ENCODE measurements at places on chromosomes 6 and 20. TPM values are rescaled to one million over a fixed set of nuclear protein-coding genes. Genes with fewer than 3 reads are reported as not detected.

Gene APOM
- total RNA-seq: 2.3 TPM

Gene EYA4
- not detected for total RNA-seq

GRCh38 chr6:134521116-134521501 lies 203.2 kb upstream of the SGK1 start:
- no peak for DNase-seq

GRCh38 chr6:150723857-150724256 lies 124.2 kb downstream of the PLEKHG1 start:
- DNase-seq: no peak

DNA sequence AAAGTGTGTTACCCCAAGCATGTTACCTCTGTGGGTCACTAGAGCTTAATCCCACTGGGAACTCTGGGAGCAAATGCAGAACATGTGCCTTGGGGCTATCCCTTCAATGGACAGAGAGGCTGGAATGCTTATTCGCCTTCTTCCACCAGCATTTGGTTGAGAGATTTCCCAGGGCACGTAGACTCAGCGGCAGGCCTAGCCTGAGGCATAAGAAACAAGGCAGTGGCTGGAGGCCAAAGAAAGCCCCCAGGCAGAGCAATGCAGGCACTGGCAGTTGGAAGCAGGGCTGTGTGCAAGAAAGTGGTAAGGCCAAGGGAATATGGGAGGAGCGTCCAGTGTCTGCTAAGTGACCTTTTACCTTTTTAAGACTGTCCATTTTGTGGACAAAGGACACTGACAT lies 114.0 kb upstream of the FLRT3 start:
- no peak for DNase-seq

DNA sequence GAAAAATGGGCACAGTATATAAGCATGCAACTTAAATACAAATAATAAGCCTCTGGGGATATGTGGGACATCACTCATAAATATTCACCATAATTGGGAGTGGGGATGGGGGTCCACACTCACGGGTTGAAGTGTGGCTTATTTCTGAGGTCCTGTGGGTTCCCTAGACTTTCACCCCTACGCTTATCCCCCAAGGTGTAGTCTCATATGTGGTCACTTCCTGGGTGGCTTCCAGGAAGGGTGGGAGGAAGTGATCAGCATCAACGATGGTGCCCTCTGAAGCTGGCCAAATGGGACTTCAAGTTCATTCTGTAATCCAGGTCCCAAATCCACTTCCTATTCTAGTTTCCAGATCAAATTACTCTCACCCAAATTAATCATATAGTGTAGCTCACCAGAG lies 59.5 kb downstream of the GNAS start:
- no peak for DNase-seq

Measured in G401 (cell line).